ENCODE measurements at places on chromosomes 7 and 10.

DNA sequence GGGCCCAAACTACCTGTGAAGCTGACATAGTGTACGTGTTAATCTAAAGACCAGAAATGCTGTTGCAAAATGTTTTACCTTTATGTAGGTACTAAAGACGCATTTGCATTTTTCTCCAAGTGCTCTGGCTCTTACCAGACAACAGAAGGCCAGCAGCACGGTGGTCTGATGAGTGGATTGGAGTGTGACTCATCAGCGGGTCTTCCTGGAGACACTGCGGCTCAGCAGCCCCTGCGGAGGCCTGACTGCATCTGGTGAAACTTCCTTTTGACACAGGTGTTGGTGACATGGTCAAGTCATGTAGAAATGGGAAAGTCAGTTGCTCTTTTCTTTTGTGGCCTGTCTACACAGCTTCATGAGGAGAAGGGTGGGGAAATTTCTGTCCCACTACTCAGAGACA lies 723.6 kb downstream of the INHBA start:
- no peak for DNase-seq

- no peak for DNase-seq
Observed at GRCh38 chr7:134667899-134668298, 21.2 kb downstream of the BPGM start.

GRCh38 chr7:114823290-114823689 lies 98.6 kb upstream of the MDFIC start:
- DNase-seq: no peak

GRCh38 chr10:100876585-100877460 lies 35.9 kb upstream of the SLF2 start:
- DNase-seq: peak; percentile 45

- no peak for DNase-seq
Observed at GRCh38 chr7:79507131-79507530, 53.7 kb upstream of the MAGI2 start.

DNA sequence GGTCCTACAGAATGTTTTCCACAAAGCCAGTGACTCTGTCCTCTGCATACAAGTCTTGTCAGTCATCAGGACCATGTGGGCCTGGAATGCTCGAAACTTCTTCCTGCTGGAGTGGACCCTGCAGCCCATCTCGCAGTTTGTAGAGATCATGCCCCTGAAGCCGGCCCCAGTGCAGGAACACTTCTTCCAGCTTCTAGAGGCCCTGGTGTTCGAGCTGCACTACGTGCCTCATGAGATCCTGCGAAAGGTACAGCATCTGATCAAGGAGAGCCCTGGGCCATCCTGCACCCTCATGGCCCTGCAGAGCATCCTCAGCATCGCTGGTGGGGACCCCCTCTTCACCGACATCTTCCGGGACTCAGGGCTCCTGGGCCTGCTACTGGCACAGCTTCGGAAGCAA lies 46.5 kb downstream of the WDFY4 start:
- no peak for DNase-seq

DNA sequence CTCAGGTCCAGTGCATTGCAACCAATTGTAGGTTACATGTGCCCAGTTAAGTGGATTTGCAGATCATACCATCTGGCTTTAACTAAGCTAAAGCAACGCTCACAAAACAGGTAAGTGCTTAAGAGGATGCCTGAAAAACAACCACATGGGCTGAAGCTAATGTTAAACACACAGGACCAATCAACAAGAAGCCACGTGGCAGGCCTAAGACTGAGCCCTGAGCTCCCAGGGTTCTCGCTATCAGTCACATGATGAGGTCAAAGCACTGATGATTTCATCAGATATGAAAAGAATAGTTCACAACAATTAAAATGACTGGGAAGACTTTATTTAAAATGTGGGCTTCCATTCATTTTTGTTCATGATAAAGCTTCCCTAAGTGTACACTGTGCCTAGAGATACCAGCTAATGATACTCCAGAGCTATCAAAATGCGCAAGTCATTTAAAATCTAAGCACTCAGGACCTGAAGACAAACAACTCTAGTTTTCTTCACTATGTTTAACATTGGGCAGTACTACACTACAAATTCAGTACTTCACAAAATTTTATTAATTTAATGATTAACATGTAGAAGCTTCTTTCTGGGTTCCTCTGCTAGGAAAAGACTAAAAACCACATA lies 90.6 kb downstream of the PIP4K2A start:
- no peak for DNase-seq
